ENCODE measurements at places on chromosomes 11 and 22.

DNA sequence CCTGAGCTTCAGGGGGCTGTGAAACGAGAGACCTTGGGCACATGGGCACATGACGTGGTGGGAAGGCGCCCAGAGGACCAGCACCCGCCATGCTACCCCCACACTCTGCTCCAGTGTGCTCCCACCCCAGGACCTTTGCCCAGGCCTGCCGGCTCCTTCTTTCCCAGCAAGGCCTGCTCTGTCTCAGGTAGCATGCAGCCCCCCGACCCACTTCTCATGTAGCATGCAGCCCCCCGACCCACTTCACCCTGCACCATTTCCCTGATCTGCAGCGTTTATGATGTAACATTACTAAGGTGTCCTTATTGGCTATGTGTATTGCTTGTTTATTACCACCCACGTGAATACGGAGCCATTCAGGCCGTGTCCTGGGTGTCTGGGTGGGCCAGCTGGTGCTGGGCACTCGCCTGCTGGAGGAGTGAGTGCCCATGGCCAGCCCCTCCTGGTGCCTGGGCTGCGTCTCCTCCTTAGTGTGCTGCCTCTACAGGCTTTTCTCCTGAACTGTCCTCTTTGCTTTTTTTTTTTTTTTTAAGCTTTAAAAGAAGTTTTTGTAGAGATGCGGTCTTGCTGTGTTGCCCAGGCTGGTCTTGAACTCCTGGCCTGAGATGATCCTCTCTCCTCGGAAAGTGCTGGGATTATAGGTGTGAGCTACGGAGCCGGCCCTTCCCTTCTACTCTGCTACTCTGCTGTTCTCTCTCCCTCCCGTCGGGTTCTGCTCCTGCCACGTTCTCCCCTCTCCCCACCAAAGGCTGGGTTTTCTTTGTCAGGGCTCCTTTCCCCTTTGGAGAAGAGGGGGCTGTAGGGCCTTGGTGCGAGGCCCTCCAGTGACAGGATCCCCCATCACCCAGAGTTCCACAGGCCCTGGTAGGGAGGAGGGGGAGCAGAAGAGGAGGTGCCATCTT is 29.4 kb downstream of the LRP5 start:
- DNase-seq: no peak

- DNase-seq: no peak
These were observed 16.7 kb downstream of the TAB1 start for GRCh38 chr22:39416319-39416718.

- peak; percentile 98 for DNase-seq
These were observed at the start of gene SLC37A4 for GRCh38 chr11:119030329-119031047. Gene SLC37A4, minus strand, starts transcription at chr11:119030877.

- DNase-seq: no peak
These were observed 4.4 kb downstream of the HPS4 start for GRCh38 chr22:26479043-26479791.

DNA sequence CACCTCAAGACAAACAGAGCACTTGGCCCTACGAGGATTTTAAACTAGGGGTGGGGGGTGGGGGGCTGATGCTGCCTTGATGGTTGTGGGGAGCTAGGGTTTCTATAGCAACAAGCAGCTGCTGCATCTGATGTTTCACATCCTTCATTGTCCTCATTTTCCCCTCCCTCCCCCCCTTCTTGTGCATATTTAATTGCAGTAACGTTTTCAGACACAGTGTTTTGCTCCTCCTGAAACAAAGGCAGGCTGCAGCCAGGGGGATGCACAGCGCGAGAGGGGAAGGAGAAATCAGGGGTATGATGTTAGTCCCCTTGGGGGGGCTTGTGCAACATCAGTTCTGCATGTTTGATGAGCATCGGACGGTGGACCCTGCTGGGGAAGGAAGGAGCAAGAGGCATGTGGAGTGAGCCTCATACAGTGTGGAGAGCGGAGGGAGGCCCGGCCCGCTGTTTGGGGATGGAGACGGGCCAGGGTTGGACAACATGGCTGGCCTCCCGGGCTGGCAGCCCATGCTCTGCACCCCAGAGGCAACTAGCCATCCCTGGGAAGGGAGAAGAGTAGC is 208.3 kb downstream of the CEP164 start:
- no peak for DNase-seq

- peak; percentile 87 for DNase-seq
These were observed at the start of gene ZNF280B for GRCh38 chr22:22508274-22509176. Gene ZNF280B, minus strand, starts transcription at chr22:22508742. Its CDS starts 19,344 bp downstream, at chr22:22489398.

- no peak for DNase-seq
These were observed 12.0 kb downstream of the MUC5B start for GRCh38 chr11:1234771-1235305.

- DNase-seq: no peak
These were observed 26.2 kb downstream of the SUSD2 start for GRCh38 chr22:24207264-24208011.

DNA sequence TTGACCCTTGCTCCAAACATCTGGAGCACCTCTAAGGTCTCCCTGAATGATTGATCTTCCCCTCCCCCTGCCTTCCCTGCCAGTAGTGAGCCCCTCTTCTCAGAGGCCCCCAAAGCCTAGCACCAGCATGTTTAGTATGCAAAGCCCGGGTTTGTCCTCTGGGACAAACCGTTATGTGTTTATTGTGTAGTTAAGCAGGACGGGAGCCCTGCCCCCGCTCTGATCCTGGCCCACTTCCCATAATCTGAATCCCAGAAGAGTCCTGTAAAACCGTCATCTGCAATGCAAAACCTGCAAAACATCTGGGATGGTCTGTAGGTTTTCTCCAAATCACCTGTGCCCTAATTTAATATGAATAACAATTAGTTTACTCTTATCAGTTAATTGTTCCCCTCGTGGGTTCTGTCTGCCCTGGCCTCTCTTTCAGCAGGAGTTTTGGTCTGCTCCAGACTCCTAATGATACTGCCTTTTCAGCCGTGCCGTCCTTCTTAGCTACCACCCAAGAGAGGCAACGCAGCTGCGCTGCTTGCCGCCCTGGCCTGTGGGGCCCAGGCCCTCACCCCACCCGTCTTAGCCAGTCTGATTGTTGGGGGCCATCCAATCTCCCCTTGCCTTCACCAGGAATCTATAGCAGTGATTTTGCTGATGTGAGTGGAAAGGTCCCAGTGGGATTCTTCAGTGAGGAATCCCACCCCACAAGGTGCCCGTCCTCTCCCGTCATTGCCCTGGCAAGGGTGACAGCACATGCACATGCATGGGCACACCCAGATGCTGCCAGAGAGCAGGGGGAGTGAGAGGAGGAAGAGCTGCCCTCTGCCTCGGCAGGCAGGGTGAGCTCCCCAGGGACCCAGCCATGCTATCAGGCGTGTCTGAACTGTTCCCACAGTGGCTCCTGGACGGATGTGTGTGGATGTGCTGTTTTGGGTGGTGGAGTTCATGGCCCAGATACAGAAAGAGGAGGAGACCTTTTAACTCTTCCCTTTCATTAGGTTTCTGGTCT is 3.0 kb upstream of the B3GAT1 start:
- DNase-seq: no peak

GRCh38 chr22:42664976-42665831 is 16.0 kb upstream of the CYB5R3 start:
- DNase-seq: peak; percentile 59

GRCh38 chr11:72833811-72834493 is 19.7 kb downstream of the ATG16L2 start:
- no peak for DNase-seq

DNA sequence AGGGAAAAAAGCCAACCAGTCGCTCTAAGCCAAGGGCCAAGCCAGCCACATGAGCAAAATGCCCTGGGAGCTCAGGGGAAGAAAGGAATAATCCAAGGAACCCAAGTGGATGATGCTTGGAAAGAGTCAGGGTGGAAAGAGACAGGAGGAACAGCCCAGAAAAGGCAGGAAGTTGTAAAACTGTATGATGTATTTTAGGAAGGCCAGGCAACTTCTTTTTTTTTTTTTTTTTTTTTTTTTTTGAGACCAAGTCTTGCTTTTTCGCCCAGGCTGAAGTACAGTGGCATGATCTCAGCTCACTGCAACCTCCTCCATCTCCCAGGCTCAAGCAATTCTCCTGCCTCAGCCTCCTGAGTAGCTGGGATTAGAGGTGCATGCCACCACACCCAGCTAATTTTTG is 1.6 kb downstream of the LGALS12 start:
- DNase-seq: no peak

GRCh38 chr22:24170188-24170587 is 11.1 kb upstream of the SUSD2 start:
- DNase-seq: no peak

DNA sequence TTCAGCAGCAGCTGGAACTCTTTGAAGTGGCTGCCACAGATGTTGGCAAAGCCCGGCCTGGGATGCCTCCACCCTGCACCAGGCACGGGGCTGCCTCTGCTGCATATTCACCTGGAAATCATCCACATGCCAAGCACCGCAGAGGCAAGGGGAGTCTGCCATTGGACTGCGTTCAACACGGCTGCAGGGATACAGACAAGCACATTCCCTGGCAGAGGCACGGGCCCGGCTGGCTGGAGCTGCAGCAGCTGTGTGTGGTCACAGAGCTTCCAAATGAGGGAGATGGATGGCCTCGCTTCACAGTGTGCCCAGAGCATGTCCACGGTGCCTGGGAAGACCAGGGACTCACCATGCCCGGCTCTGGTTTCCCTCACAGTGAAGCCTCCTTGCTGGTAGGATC is 1378.9 kb downstream of the TBC1D22A start:
- DNase-seq: no peak

DNA sequence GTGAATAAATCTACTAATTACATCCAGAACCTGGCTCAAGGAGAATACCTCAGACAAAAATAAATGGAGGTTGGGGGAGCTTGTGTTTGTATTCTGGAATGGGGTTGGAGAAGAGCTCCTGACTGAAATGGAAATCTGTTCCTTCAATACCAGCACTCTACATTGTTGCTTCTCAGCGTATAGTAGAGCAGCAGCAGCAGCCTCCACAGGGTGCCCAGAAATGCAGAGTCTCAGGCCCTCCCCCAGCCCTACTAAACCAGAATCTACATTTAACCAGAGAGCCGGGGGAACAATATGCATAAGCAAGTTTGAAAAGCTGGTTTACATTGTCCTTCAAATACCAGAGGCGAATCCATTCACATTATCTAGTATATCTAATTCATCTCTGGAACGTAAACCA is 474.8 kb downstream of the NTM start:
- no peak for DNase-seq

DNA sequence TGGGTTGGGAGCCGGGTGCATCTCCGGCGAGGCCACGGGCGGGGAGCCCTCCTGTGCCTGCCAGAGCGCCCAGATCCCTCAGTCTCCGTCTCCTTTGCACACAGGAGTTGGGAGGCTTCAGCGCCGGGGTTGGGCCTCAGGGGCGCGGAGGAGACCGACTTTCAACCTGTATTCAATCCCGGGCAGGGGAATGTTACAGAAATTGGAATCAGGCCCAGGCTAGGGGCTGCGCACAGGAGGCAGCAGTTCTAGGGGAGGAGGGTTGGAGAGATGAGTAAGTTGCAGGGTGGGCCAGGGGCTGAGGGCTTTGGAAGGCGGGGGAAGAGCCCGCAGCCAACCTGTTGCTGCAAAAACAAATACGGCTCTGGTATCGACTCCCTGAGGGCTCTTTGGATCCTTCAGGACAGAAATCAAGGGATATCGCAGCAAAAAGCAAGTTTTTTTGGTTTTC is 640 bp upstream of the KCNA4 start:
- no peak for DNase-seq

- peak; percentile 61 for DNase-seq
These were observed 21.0 kb upstream of the ADSL start for GRCh38 chr22:40325315-40325714.

GRCh38 chr11:71062199-71062598 is 190.2 kb downstream of the SHANK2 start:
- no peak for DNase-seq

- peak; percentile 67 for DNase-seq
These were observed 10.4 kb upstream of the TMPRSS6 start for GRCh38 chr22:37119872-37120271.

DNA sequence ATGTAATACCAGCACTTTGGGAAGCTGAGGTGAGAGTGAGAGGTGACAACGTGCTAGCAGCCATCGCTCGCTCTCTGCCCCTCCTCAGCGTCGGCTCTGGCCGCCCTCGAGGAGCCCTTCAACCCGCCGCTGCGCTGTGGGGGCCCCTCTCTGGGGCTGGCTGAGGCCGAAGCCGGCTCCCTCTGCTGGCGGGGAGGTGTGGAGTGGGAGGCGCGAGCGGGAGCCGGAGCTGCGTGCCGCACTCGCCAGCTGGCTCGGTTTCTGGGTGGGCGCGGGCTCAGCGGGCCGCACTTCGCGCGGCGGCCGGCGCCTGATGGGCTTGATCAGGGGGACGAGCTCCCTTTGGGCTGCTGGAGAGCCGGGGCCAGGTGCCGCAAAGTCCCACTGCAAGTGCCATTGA is 98.9 kb upstream of the UBASH3B start:
- DNase-seq: no peak

- DNase-seq: no peak
These were observed 22.8 kb downstream of the TREH start for GRCh38 chr11:118656563-118657165.

- DNase-seq: no peak
These were observed 35.4 kb downstream of the HORMAD2 start for GRCh38 chr22:30115705-30116104.

DNA sequence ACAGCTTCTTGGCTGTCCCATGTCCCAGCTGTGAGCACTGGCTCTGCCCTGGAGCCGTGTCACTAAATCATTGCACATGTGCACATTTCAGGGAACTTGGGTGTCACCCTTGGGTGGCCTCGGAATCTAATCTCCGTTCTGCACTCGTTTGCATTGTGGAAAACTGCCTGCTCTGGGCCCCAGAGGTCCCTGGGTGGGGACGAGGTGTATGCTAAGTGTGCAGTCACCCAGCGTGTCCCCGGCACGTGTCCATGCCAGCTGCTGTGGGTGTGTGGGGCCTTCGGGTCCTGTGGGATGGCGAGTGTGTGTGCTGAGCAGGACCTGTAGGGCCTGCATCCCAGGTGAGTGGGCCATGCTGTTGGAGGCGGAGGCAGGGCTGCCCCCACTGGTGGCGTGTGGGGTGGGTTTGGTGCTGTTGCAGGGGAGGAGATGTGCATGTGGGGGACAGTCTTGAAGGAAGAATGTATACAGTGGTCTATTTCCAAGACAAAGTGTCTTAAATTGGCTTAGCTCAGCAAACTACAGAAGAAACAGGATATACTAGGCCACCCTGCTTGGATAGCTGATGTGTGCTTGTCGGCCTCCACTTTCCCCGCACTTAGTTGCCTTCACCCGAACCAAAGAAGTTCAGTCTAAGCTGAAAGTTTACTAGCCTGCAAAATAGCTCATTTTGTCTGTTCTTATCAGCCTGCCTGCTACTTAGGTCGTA is 14.6 kb downstream of the TANGO2 start:
- no peak for DNase-seq

DNA sequence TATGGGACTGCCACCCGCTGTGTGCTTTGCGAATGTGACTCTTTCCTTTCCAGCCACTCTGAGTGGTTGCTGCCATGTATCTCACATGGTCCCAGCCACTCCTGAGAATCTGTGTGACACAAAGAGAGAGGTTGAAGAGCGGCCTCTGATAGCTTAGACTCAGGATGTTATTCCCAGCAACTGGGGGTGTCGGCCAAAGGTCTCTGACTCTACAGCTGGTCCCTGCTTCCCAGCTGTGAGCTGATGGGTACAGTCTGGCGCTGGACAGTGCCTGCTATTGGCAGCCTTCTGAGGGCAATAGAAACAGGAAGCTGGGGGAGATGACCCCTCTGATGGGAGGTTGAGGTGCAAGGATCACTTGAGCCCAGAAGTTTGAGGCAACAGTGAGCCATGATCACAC is 105.1 kb downstream of the RRAS2 start:
- DNase-seq: no peak

Data from GM13977 (cell line).